ENCODE measurements at places on chromosomes 11 and 22.

GRCh38 chr11:100689141-100689540, 2.1 kb downstream of the ARHGAP42 start:
- DNase-seq, result no peak

DNA sequence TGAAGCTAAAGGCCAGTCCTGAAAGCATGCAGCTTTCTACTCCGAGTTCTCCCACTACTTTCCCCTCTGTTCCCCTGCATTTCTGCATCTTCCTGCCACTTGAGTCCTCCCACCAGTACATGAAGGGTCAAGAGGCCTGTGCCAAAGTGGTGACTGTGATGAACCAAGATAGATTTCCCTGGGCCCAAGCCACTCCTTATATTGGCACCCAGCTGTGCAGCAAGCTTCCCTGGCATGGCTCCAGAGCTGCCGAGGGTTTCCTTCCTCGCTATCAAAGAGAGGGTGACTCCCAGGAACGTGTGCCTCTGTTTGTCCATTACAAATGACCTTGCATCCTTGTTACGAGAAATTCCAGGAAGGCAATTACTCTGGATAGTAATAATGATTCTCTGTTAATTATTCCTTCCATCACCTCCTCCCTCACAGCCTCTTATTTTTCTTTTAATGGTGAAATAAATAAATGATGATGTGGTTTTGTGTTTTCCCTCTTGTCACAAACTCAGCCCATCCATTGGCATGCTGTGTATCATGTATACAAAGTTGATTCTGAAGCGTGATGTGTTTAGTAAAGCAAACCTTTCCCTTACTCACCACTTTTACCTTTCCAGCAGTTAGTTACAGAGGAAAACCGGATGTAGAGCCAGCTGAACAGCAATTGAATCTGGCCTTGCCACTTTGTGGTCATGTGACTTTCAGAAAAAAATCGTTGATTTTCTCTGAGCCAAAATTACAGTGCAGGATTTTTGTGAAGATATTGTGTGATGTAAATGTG, 8.3 kb downstream of the SRSF8 start:
- no peak for DNase-seq

- DNase-seq, result no peak
These were observed 25.0 kb upstream of the FZD4 start for GRCh38 chr11:86980086-86980796.

DNA sequence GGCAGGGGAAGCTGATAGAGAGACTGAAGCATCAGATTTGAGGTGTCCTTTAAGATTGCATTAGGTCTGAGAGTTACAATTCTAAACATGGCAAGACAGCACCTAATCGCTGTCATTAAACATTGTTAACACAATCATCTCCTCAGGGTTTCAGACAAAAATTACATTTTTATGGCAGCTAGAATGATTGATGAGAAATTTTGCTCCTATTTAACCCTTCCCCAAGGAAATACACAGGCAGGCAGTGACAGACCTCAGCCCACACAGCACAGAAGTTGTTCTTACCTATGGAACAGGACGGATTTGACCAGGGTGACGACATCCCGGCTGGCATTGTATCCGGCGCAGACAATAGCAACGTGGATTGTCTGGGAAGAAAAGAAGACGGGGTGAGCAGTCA, 294.3 kb downstream of the LARGE1 start:
- no peak for DNase-seq

- no peak for DNase-seq
These were observed 918 bp upstream of the CAPN5 start for GRCh38 chr11:77065878-77066228.

DNA sequence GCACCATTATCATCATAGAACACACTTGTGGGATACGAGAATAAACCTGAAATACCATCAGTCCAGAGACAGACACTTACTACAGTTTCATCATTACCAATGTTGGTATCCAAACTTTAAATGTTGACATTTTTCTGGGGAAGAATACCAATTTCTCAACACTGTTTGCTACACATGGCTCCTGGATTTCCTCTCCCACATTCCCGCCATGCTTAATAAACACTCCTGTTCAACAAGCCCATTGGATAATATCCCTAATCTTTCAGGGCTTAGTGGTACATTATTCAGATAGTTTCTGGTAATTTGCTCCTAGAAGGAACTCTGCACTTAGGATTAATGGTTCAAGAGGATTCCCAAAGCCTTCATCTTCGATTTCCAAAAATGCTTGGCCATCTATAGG, 48.2 kb downstream of the CSF2RB start:
- DNase-seq, result no peak

Data from naive thymus-derived CD4-positive, alpha-beta T cell (primary cell).